ENCODE measurements at places on chromosomes 7 and 10.

- DNase-seq = no peak
Observed at GRCh38 chr10:77698267-77698931, 60.8 kb upstream of the KCNMA1 start.

- no peak for DNase-seq
Observed at GRCh38 chr10:76230921-76231285, 799.5 kb downstream of the LRMDA start.

DNA sequence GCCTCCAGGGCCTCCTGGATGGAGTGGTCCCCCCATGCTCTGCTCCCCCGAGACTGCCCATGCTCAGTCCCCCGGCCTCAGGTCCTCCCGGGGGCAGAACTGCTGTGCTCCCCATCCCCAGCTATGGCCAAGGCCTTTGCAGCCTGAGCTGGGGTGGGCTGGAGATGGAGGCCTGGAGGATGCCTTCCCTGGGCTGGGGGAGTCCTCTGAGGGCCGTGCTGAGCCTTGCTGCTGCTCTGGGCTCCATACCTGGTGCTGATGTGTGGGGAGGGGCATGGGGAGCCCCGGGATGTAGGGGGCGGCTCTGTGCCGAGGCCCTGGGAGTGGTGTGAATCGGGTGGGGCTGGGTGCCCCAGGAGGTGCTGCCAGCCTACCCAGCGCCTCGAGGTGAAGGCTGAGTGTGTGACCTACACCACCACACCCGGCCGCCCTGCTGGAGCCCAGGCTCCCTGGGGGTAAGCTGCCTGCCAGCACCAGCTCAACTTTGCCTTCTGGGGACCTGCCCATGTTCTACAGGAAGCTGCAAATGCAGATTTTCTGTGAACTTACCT, 109.5 kb downstream of the UNCX start:
- DNase-seq = no peak

- DNase-seq = no peak
Observed at GRCh38 chr7:67842571-67842970, 845.9 kb downstream of the TYW1 start.

DNA sequence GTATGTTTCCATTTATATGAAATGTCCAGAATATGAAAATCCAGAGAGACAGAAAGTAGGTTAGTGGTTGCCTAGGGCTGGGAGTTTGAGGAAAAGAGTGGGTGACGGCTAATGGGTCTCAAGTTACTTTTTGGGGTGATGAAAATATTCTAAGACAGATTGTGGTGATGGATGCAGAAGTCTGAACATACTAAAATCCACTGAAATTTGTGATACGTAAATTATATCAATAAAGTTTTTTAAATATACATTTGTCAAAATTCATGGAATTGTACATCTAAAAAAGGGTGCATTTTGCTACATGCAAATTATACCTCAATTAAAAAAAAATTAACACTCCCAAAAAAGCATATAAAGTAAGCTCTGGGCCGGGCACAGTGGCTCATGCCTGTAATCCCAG, 9.4 kb downstream of the DDIT4 start:
- no peak for DNase-seq

GRCh38 chr10:63921908-63922467, 400.8 kb downstream of the REEP3 start:
- no peak for DNase-seq

- DNase-seq = no peak
Observed at GRCh38 chr10:88472540-88472939, 110.6 kb downstream of the RNLS start.

DNA sequence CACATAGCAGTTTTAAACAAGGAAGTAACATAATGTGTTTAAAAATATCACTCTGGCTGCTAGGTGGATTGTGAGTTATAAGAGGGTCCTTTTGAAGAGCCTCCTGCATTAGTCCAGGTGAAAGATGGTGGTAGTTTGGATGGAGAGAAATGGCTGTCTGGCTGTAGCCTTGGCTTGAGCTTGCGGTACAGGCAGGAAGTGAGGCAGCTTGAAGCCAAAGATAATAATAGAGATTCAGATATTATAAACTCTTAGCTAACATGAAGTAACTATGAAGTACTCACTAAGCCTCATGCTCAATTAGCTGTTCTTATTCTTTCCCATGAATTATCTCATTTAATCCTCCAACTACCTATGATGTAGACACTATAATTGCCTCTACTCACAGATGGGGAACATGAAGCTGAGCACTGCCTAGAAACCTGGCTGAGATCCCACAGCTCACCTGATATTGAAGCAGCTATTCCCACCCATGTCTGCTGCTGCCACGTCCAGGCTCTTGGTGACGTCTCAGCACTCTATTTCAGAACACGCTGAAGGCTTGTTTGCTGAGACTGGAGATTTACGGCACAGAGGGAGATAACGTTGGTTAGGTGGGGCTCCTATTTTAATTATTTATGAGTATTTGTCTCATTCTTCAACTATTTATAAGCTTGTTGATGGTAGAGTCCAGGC, 10.4 kb downstream of the C10orf120 start:
- DNase-seq = no peak

DNA sequence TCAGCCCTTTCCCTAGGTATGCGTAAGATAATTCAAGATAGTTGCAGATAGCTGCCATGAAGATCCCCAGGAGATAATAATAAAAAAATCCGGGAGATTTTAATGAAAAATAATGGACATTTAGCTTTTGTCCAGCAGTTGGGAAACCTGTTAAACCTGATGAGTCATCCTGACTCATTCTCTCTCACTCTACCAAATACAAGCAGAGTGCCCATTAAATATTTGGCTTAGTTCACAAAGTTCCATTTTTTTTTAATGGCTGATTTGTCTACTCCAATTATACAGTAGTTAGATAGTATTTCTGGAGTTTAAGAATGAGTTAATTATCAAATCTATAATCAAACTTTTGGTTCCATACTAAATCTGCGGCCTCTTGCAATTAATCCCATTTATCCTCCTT, 2.1 kb upstream of the SHTN1 start:
- DNase-seq = no peak

- no peak for DNase-seq
Observed at GRCh38 chr7:95342642-95343307, 18.4 kb upstream of the PON1 start.

GRCh38 chr10:78170026-78170475, 136.4 kb downstream of the RPS24 start:
- DNase-seq = no peak

DNA sequence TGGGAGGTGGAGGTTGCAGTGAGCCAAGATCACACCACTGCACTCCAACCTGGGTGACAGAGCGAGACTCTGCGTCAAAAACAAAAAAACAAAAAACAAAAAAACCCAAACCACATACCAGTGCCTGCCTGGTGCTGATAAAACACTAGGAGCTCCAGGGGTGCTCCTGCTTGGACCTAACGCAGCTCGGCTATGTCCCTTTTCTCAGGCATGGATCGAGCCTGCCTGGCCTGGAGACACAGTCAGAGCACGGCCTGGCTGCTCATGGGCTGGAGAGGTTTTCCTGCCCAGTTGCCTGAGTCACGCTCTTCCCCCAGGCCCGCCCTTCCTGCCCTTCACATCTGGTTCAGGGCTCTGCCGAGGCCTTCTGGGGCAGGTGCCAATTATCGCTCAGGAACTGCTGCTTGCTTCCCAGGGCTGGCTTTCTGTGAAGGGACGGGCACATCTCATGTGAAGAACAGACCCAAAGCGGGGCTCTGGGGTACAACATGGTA, 12.6 kb upstream of the NPFFR1 start:
- no peak for DNase-seq

DNA sequence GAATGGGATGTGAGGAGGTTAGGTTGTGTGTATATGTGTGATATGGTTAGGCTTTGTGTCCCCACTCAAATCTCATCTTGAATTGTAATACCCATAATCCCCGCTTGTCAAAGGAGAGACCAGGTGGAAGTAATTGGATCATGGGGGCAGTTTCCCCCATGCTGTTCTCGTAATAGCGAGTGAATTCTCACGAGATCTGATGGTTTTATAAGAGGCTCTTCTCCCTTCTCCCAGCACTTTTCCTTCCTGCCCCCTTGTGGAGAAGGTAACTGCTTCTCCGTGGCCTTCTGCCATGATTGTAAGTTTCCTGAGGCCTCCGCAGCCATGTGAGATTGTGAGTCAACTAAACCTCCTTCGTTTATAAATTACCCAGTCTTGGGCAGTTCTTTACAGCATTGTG, 47.3 kb downstream of the NPVF start:
- DNase-seq = no peak

GRCh38 chr7:30170476-30171205, 35.9 kb downstream of the MTURN start:
- no peak for DNase-seq

DNA sequence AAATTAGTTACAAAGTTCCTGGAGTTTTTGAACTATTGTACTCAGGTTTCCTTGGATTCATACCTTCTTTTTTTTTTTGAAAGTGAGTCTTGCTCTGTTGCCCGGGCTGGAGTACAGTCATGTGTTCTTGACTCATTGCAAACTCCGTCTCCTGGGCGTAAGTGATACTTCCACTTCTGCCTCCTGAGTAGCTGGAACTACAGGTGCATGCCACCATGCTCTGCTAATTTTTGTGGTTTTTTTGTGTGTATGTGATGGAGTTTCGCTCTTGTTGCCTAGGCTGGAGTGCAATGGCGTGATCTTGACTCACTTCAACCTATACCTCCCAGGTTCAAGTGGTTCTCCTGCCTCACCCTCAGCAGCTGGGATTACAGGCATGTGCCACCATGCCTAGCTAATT, 22.3 kb downstream of the MCM10 start:
- no peak for DNase-seq

DNA sequence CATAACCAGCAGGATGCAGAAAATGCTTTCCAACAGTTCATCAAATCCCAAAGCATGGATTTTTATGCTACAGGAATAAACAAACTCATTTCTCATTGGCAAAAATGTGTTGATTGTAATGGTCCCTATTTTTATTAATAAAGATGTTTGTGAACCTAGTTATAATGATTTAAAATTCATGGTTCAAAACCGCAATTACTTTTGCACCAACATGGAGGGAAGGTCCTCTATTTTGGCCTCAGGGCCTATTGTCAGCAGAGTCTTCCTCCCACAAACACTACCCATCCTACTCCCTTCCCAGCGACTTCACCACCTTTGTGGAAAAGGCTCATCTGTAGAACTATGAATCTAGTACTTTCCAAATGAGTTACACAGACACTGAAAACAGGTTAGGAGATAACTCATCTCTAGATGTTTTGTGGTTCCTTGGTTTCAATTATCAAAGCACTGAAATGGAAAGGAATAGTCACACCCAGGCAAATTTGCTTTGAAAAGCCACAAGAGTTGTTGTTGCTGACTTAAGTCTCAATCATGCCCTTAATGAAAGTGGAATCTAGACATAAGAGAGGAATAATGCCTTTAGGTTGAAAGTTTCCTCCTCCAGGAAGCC, 59.4 kb upstream of the FRMD4A start:
- DNase-seq = no peak

DNA sequence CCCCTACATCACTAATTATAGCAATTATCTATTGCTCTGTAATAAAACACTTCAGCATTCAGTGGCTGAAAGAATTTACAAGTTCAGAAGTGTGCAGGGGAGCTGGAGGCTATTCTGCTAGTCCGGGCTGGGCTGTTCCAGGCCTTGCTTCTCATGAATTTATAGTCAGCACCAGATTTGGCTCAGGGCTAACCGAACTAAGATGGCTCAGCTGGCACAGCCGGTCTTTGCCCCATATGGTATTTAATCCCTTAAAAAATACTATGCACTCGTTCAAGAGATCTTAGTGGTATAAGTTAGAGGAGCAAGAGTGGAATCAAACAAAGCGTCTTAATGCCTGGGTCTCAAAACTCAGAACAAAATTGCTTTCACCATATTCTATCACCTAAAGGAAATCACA, 932.9 kb downstream of the XPNPEP1 start:
- DNase-seq = no peak

GRCh38 chr7:116957874-116958273, 4.6 kb downstream of the ST7 start:
- DNase-seq = no peak

DNA sequence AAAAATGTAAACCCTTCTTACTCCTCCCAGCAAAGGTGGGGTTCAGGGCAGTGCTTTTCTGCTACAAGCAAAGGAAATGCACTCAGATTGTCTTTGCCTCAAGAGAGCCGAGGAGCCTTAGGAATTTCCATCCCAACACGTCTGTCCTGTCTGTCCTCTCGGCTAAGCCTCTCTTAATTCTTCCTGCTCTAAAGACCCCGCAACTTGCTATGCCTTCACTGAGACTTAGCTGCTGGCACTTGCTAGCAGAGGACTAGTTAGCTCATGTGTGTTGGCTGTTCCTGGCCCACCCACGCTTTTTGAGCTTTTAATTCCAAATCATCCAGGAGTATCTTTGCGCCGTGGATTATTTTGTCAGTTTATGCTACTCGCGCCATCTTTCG, 481 bp upstream of the NPM3 start:
- DNase-seq = no peak

GRCh38 chr10:42638055-42638820, at the start of gene ZNF33B:
ZNF33B (minus strand) TSS chr10:42638570; CDS start chr10:42636928, 1,642 bp downstream.
- peak; percentile 90 for DNase-seq

GRCh38 chr10:58016614-58017013, 251.1 kb downstream of the IPMK start:
- no peak for DNase-seq

DNA sequence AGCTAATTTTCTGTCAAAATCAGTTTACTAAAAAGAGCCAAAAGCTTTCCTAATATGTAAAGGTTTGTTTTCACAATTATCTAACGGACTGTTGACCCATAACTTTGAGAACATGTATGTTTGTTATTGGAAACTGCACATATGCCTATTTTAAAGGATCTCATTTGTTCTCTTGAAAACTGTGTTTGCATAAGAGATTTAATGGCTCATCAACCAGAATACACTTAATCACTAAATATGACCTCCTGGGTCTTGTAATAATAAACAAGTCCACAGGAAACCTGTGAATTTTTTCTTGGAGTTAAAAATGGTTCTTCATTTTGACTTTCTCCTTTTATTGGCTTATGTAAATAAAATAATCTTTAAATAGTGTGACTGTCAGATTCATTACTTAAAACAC, 48.3 kb upstream of the STEAP1B start:
- no peak for DNase-seq

- DNase-seq = no peak
Observed at GRCh38 chr10:67401711-67402110, 294.3 kb downstream of the CTNNA3 start.

DNA sequence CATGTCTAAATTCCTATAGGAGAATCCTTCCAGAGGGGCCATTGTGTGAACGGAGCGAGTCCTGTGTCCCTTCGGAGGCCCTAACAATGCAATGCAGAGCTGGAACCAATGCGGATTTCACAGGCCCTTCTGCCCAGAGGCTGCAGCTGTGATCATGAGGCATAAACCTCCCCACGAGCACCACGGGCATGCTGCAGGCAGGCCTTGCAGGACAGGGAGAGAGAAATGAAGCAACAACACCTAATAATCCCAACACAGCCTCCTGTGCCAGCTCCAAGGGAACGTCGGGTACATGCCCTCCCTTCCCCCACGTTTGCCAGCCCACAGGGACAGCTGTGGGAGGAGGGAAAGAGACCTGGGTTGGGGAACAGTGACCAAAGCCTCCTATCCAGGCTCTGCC, 74.4 kb downstream of the TNS3 start:
- DNase-seq = no peak

GRCh38 chr10:77836299-77836820, 90.2 kb downstream of the DLG5 start:
- DNase-seq = peak; percentile 36

- DNase-seq = no peak
Observed at GRCh38 chr10:34187201-34187600, 627.9 kb downstream of the PARD3 start.

Measured in stimulated activated CD4-positive, alpha-beta T cell treated with anti-CD3 and anti-CD28 coated beads, Interleukin-1b, Interleukin-23, amount 100 ng/mL, for 4 hours (primary cell).